ENCODE measurements at places on chromosomes 3 and 15. TPM values are rescaled to one million over a fixed set of nuclear protein-coding genes. Genes with fewer than 3 reads are reported as not detected.
A peak's percentile ranks its signal among the peaks of the same experiment; 100 is the strongest.

DNA sequence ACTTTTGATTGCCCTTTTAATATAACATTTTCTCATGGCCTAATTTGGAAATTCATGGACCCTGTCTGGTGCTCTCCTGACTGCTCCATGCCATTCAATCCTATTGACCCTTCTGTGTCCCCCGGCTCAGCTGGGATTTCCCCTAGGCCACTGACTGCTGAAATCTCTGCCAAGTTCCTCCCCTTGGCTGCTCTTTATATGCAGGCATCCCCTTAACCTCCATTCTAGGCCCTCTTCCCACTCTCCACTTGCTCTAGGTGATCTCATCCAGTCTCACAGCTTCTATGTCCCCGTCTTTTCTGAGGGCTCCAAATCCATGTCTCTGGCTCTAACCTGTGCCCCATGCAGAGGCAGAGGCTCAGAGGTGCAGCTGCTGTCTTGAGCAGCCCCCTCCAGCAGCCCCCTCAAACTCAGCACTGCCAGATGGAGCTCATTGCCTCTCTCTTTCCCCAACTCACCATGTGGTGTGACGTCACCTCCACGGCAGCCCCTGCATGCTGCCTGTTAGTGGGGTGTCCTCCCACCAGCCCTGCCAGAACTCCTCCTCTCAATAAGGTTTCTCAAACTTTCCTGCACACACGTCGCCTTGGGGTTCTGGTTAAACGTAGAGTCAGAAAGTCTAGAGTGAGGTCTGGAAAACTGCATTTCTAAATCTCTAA lies 6.6 kb downstream of the FSD2 start:
- no peaks in the 10 kb centered on the region for H3K4me1 ChIP-seq
- H3K36me3 ChIP-seq, result no peaks in the 10 kb centered on the region
- H3K27ac ChIP-seq, result no peak overlapping the region
- H3K27me3 ChIP-seq, result peaks cover 7% of the 10 kb centered on the region

ITGB5 gene
- total RNA-seq, result 1.1 TPM

DNA sequence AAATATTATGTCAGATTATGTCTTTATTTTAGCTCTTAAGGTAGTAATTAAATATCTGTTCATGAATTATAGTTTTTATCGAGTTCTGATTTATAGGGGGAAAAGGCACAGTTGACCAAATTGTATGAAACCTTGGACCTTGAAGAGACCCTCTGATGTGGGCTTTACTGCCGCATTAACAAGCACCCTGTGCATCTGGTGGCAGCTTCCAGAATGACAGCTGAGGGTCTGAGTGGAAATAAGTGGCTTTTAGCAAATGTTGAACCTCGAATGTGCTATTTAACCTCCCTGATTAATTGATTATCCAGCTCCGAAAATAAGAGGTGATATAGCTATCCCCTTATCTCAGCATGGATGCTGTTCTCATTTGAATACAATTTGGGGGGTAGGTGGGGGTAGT lies 87.0 kb downstream of the TMEM108 start:
- H3K27ac ChIP-seq, result no peak overlapping the region
- no peak for DNase-seq
- H3K4me3 ChIP-seq, result no peak overlapping the region
- H3K27me3 ChIP-seq, result peaks cover 6% of the 10 kb centered on the region
- no peaks in the 10 kb centered on the region for H3K4me1 ChIP-seq
- H3K36me3 ChIP-seq, result no peaks in the 10 kb centered on the region

DNA sequence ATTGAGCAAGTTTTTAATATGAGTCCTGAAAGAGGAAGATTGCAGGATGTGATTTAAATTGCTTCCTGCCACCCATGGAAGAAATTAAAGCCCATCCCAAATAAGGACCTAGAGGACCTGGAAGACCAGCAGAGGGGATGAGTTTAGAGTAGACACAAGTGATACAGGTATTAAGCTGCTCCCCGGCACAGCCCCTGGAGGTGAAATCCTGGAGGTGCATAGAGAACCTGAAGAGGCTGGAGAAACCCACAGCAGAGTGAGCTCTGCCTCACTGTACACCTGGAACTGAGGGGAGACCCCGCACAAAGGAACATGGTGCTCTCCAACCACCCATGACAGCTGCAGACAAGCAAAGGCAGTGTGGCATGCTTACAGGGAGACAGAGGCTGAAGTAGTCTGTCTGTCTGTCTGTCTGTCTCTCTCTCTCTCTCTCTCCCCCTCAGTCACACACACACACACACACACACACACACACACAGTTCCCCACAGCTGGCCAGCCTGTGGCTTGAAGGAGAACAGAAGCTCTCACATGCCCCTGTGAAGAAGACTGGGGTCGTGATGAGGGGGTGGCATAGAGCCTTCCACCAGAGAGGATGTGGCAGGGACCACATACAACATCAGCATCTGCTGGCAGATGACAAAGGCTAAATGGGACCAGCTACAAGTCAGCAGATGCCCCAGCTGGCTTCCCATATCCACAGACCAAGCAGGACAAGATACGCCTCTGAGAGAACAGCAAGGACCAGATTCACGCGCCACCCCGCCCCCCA lies 38.1 kb downstream of the FSIP1 start:
- peak; percentile 10 for DNase-seq
- H3K27me3 ChIP-seq, result peaks cover 7% of the 10 kb centered on the region
- no peaks in the 10 kb centered on the region for H3K4me1 ChIP-seq
- H3K27ac ChIP-seq, result no peak overlapping the region

DNA sequence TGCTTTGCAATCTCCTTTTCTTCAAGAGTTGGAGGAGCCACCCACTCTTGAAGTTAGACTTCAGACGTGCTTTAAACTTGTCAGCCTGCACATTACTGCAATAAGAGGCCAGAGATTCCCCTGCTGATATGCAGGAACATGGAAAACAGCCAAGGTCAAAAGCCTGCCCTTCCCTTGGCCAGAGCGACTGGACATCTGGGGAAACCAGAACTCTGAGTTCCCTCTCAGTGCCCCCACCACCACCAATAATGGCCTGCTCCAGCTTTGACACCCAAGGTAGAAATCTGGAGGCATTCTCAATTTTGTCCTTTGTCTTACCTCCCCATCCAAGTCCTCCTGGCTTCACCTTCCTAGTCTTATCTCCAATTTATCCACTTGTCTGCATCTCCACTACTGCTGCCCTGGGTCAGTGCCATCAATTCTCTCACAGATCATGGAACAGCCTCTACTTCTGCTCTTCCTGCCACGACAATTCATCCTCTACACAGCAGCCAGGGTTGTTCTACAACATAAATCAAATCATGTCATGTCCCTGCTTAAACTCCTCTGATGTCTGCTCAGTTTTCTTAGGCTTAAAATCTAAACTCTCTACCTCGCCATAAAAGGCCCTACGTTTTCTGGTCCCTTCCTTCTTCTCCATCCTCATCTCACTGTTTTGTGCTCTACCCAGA lies 191.6 kb upstream of the WNT5A start:
- no peaks in the 10 kb centered on the region for H3K27me3 ChIP-seq
- H3K36me3 ChIP-seq, result no peaks in the 10 kb centered on the region
- H3K27ac ChIP-seq, result no peak overlapping the region
- peaks cover 2% of the 10 kb centered on the region for H3K4me1 ChIP-seq
- H3K4me3 ChIP-seq, result no peak overlapping the region

- DNase-seq, result peak; percentile 65
- H3K4me1 ChIP-seq, result peaks cover 70% of the 10 kb centered on the region
- H3K36me3 ChIP-seq, result peaks cover 8% of the 10 kb centered on the region
- H3K4me3 ChIP-seq, result no peak overlapping the region
- H3K27ac ChIP-seq, result peak overlapping the region; percentile 52
Measured at GRCh38 chr15:28933710-28934445, 48.1 kb downstream of the APBA2 start.

PLA2G4D gene
- not detected for total RNA-seq

DNA sequence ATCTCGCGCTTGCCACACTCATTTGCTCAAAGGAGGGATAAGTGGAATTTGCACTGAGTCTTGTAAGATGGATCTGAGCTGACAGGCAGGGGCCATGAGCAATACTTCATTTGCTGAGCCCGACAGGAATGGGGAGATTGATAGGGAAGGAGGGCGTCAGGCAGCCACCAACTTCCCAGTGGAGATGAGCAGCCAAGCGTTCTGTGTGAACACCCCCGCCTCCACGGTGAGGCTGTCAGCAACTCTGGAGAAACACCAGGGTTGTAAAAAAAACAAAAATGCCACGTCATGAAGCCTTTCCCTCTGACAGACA lies 36.8 kb downstream of the TLE3 start:
- no peaks in the 10 kb centered on the region for H3K27me3 ChIP-seq
- H3K4me1 ChIP-seq, result no peaks in the 10 kb centered on the region
- H3K36me3 ChIP-seq, result peaks cover 38% of the 10 kb centered on the region
- no peak overlapping the region for H3K27ac ChIP-seq
- H3K4me3 ChIP-seq, result no peak overlapping the region
- no peak for DNase-seq

GRCh38 chr15:47932951-47933641 lies 187.7 kb upstream of the SLC24A5 start:
- no peak overlapping the region for H3K4me3 ChIP-seq
- H3K4me1 ChIP-seq, result no peaks in the 10 kb centered on the region
- peaks cover 9% of the 10 kb centered on the region for H3K27me3 ChIP-seq
- no peaks in the 10 kb centered on the region for H3K36me3 ChIP-seq
- no peak overlapping the region for H3K27ac ChIP-seq
- no peak for DNase-seq

DNA sequence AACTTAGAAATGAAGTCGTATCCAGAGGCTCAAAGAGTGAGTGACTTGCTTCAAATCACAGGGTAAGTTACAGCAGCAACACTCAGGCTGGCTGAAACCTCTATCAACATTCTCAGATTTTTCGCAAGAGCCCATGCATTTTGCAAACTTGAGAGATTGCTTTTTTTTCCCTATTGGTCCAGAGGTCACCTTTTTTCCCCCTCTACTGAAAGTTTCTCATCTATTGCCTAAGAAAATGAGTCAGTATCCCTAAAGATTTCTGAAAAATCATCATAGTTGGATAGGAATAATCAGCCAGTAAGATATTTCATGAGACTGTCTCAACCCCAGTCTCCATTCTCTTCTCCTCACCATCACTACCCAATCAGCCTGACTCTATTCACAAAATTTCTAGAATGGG lies 410.6 kb downstream of the FOXP1 start:
- H3K4me1 ChIP-seq, result peaks cover 60% of the 10 kb centered on the region
- no peak overlapping the region for H3K4me3 ChIP-seq
- H3K27me3 ChIP-seq, result no peaks in the 10 kb centered on the region
- peak overlapping the region; percentile 1 for H3K27ac ChIP-seq
- no peak for DNase-seq

CNTN4 gene
- total RNA-seq, result not detected

DNA sequence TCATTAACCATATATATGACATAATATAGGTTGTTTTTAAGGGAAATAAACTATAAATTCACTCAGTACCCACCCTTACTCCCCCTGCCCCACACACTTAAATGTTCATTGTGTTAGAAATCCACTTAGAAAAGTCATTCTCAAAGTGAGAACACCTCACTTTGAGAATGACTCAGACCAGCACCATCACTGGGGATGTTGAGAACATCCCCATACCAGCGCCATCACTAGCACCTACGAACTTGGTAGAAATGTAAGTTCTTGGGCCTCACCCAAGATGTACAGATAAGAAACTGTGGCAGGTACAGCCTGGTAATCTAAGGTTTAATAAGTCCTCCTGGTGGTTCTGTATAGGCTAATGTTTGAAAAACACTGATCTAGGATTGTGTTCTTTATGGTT lies 362.6 kb downstream of the LPP start:
- no peaks in the 10 kb centered on the region for H3K27me3 ChIP-seq
- no peak overlapping the region for H3K4me3 ChIP-seq
- H3K4me1 ChIP-seq, result peaks cover 11% of the 10 kb centered on the region
- no peaks in the 10 kb centered on the region for H3K36me3 ChIP-seq
- H3K27ac ChIP-seq, result no peak overlapping the region

All from activated CD8-positive, alpha-beta T cell treated with anti-CD3 and anti-CD28 coated beads for 36 hours (primary cell).